Lung microvascular endothelial cell (primary cell): ENCODE measurements at places on chromosomes 5 and 9. TPM values are rescaled to one million over a fixed set of nuclear protein-coding genes. Genes with fewer than 3 reads are reported as not detected.

Gene PTCH1
- total RNA-seq = 2.0 and 2.8 TPM in 2 replicates

Gene CEL
- under 0.01 TPM in 2 replicates for total RNA-seq

Gene RAD23B
- 52.5 and 66.3 TPM in 2 replicates for total RNA-seq

Gene FRMD3
- 2.4 and 6.8 TPM in 2 replicates for total RNA-seq

Gene NUTM2G
- total RNA-seq = not detected in 2 replicates

Gene CTXN3
- not detected in 2 replicates for total RNA-seq

Gene SH3RF2
- 0.22 TPM in 1 of 2 replicates, not detected in the other for total RNA-seq

Gene SLC6A7
- not detected in 2 replicates for total RNA-seq

Gene ZDHHC11
- 0.22 and 0.60 TPM in 2 replicates for total RNA-seq

Gene SAXO1
- under 0.01 TPM in 1 of 2 replicates, not detected in the other for total RNA-seq

Gene PRUNE2
- total RNA-seq = 8.5 and 16.6 TPM in 2 replicates

Gene FOXE1
- not detected in 2 replicates for total RNA-seq

Gene IER5L
- total RNA-seq = 13.1 and 20.4 TPM in 2 replicates

Gene CNTNAP3B
- 58.0 and 90.7 TPM in 2 replicates for total RNA-seq

Gene AMBP
- total RNA-seq = not detected in 2 replicates

Gene PDGFRB
- 5.4 and 9.5 TPM in 2 replicates for total RNA-seq

Gene PPP1R26
- total RNA-seq = 8.3 and 9.7 TPM in 2 replicates

Gene CYLC2
- not detected in 2 replicates for total RNA-seq

Gene SPINK7
- not detected in 2 replicates for total RNA-seq

Gene PAIP2
- 66.0 and 87.1 TPM in 2 replicates for total RNA-seq

Gene SLC34A3
- total RNA-seq = not detected in 2 replicates

Gene C5orf63
- 0.87 and 2.4 TPM in 2 replicates for total RNA-seq

Gene ZBED3
- 1.1 and 1.2 TPM in 2 replicates for total RNA-seq

Gene DOCK8
- total RNA-seq = 1.3 and 5.2 TPM in 2 replicates

Gene CACFD1
- 9.2 and 15.9 TPM in 2 replicates for total RNA-seq

Gene N4BP3
- 18.3 and 23.8 TPM in 2 replicates for total RNA-seq

Gene TLX3
- not detected in 2 replicates for total RNA-seq

Gene SLC25A48
- not detected in 2 replicates for total RNA-seq

Gene MYORG
- total RNA-seq = 1.7 and 2.6 TPM in 2 replicates

Gene ABCA1
- 2.2 and 10.5 TPM in 2 replicates for total RNA-seq

Gene SLC6A19
- total RNA-seq = not detected in 2 replicates

Gene PCDHGA4
- 2.0 TPM in 2 replicates for total RNA-seq

Gene MRPS27
- total RNA-seq = 45.4 and 60.4 TPM in 2 replicates

Gene LECT2
- total RNA-seq = not detected in 2 replicates

Gene TRPM6
- total RNA-seq = under 0.01 and 0.22 TPM in 2 replicates

Gene PRR16
- under 0.01 TPM in 1 of 2 replicates, not detected in the other for total RNA-seq

Gene TJP2
- total RNA-seq = 46.0 and 48.4 TPM in 2 replicates

Gene ZNF658
- 4.2 and 7.4 TPM in 2 replicates for total RNA-seq

Gene EMB
- total RNA-seq = under 0.01 TPM in 2 replicates

Gene CAVIN4
- total RNA-seq = 1.8 and 2.0 TPM in 2 replicates

Gene PPP3R2
- not detected in 2 replicates for total RNA-seq

Gene STRBP
- total RNA-seq = 4.8 and 7.7 TPM in 2 replicates

Gene BTNL8
- under 0.01 and 0.20 TPM in 2 replicates for total RNA-seq

Gene CDH12
- total RNA-seq = not detected in 2 replicates

Gene OTP
- not detected in 2 replicates for total RNA-seq

Gene OTULINL
- total RNA-seq = 0.22 and 0.40 TPM in 2 replicates

Gene LRRC19
- not detected in 2 replicates for total RNA-seq

Gene PKD2L2
- total RNA-seq = not detected in 2 replicates

Gene SMIM33
- under 0.01 TPM in 1 of 2 replicates, not detected in the other for total RNA-seq

Gene EGFLAM
- total RNA-seq = 0.20 and 0.22 TPM in 2 replicates

Gene INSL4
- total RNA-seq = not detected in 2 replicates

Gene UNC5A
- 0.22 and 0.40 TPM in 2 replicates for total RNA-seq
